ENCODE measurements at places on chromosomes 6 and 20. TPM values are rescaled to one million over a fixed set of nuclear protein-coding genes. Genes with fewer than 3 reads are reported as not detected.

DNA sequence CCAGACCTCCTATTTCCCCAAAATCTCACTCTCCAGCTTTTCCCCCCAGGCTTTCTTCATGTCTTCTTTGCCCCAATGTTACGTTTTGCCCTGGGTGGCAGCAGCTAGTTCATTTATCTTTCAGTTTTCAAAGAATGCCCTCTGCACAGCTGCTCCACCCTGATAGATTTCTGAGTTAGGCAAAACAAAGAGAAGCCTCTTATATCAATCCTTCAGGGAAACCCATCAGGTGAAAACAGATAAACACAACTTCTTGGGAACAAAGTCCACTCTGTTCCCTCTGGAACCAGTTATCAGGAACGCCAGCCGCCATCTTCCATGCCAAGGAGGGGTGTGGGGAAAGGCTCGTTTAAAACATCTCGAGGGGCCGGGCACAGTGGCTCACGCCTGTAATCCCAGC lies 34.0 kb downstream of the ZBTB9 start:
- DNase-seq: no peak

DNA sequence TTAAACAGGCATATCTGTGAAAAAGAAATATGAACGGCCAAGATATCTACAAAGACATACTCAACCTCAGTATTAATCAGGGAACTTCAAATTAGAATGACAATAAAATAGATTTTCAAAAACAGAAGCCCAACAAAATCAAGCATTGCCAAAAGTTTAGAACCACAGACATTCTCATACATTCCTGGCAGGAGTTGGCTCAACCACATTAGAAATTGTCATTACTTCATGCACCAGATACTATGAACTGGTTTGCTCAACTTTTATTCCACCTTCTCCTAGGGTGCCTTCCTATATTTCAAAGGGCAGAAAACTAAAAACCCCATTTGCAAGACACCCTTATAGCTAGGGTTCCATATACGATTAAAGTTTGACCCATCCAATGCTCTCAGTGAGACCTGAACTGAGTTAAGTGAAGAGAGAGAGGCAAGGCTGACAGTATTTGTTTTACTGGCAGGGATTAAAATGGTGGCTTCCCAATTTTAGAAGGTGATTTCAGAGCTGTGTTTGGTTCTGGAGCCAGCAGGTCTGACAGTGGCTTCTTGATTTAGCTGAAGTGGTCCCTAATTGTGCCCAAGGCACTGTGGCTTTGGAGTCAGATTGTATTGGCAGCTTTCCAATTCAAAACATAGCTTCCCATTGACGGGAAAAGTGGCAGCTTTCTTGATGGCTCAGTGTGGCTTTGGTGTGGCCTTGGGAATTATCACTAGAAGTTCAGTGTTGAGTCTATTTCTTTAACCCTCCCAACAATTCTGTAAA lies 77.1 kb upstream of the CDYL start:
- no peak for DNase-seq

- DNase-seq: no peak
These were observed 37.4 kb downstream of the ERMARD start for GRCh38 chr6:169788809-169789145.

- DNase-seq: no peak
These were observed 81.6 kb downstream of the FOXA2 start for GRCh38 chr20:22502731-22503191.

- no peak for DNase-seq
These were observed 9.3 kb upstream of the TAAR2 start for GRCh38 chr6:132633362-132633761.

- no peak for DNase-seq
These were observed 22.9 kb downstream of the CYP21A2 start for GRCh38 chr6:32060966-32061655.

DNA sequence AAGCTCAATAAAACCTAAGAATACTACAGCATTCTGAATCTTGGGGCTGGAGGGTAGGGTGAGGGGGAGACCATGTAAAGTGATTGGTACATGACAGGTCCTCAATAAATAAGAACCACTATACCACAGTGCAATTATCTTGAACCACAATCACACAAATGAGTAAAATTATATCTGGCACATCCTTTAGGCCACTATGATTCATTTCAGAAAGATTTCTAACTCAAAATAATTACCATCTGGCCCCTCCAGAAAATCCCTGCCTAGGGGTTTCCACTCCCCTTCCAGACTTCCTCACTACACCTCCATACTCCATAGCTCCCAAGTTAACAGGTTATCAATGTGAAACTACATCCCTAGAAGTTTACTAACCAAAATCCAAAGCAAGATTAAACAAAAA lies 19.7 kb downstream of the AKIRIN2 start:
- DNase-seq: no peak

GRCh38 chr20:20456741-20457140 lies 88.8 kb downstream of the INSM1 start:
- no peak for DNase-seq

- peak; percentile 65 for DNase-seq
These were observed 51.2 kb upstream of the RNF182 start for GRCh38 chr6:13873288-13874190.

- DNase-seq: no peak
These were observed 294.9 kb downstream of the UTRN start for GRCh38 chr6:144580039-144580438.

- DNase-seq: no peak
These were observed 10.9 kb upstream of the F13A1 start for GRCh38 chr6:6331393-6331792.

DNA sequence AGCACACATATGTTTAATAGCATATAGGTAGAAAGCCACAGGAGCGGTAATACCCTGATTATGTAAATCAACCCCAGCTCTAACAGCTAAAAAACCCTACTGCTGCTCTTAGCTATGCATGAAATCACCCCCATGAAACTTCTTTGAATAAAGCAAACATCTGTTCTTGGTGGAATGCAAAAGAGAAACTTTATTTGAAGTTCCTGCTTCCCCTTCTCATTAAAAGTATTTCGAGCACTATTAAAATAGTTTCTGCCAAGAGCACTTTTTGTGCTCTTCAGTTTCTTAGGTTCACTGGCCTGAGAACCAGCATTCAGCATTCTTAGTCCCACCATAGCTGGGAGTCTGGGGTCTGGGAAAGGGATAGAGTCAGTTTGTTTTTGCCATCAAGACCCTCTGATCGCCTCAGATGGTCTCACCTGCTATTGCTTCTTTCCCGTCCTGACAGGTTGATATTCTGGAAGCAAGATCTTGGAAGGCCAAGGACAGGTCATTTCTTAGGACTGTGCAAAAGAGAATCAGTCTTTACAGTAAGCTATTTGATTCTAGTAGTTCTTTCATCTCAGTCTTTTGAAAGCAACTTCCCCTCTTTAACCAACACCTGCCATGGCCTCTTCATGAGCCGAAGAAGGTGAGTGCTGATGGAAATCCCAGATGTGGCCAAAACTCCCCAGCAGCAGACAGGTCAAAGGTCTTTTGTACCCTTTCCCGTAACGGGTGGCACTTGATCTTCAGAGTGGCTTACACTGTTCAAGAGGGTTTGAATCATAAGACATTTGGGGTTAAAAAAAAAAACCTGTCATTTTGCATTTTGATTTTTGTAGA lies 76.5 kb upstream of the TMEM170B start:
- no peak for DNase-seq

DNA sequence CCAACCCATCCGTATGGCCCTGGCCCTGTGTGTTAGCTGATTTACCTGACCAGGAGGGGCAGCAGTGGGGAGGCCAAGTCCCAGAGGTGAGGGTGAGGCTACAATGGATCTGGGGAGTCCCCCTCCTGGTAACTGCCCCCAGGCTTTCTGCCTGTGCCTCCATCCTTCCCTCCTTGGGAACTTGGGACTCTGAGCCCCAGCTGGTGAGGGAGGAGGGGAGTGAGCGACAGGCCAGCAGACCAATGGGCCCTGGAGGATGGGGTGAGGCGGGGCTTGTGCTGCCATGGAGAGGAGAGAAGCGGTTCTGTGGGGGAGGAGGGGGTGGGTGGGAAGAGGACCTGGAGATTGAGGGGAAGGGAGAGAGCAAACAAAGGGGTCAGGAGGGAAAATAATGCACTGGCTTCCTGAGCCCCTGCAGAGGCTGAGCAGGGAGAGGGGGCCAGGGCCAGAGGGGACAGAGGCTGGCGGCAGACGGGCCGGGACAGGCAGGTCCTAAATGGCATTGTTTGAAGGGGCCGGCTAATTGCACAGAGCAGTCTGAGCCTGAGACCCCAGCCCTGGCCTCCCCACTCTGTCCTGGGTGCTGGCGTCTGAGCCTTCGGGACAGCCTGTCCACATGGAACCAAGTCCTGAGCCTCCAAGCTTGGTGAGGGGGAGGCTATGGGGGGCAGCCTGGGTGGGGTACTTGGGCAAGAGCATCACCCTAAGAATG lies 17.5 kb downstream of the DNMT3B start:
- no peak for DNase-seq

- no peak for DNase-seq
These were observed 28.4 kb upstream of the OR2J2 start for GRCh38 chr6:29142309-29142708.

GRCh38 chr20:50149481-50150254 lies 3.9 kb downstream of the PEDS1 start:
- DNase-seq: no peak

DNA sequence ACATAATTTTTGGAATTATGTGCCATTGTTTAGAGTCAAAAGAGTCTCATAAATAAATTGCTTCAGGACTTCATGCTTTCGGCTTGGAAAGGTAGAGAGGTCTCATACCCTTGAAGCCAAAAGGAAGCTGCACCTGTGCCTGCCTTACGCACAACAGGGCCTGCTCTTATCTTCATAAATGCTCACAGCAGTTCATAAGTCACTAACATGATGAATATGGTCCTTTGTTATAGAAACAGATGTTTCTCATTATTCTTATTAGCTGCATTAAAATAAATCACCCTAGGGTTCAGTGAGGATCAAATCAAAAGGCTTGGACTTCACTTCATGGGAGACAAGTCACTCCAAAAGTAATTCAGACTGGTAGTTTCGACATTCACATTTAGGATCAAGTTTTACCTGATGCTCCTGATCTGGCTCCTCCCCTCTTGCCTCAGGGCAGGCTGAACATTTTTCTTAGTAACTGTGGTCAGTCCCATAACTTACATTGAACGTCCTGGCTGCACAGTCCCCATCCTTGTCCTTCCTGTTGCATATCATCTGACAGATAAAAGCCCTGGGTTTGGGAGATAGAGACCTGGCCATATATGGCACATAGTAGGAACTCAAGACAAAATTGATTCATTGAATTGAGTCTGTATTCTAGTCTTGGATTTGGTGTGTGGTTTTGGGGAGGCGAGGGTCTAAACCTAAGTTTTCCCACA lies 20.7 kb upstream of the SH3BGRL2 start:
- DNase-seq: no peak

Gene OR2H1
- not detected for polyA plus RNA-seq

Gene PLCB1
- 42.8 TPM for polyA plus RNA-seq

Gene KCNK5
- 9.3 TPM for polyA plus RNA-seq

Gene VEGFA
- 296 TPM for polyA plus RNA-seq

Gene LY6G6F
- polyA plus RNA-seq: 1.5 TPM

Gene KCNQ5
- polyA plus RNA-seq: 0.20 TPM

Gene KIAA1755
- 1.9 TPM for polyA plus RNA-seq
